ENCODE measurements at places on chromosomes 7 and 10. TPM values are rescaled to one million over a fixed set of nuclear protein-coding genes. Genes with fewer than 3 reads are reported as not detected.

- DNase-seq = no peak
Observed at GRCh38 chr10:4549139-4549653, 276.8 kb upstream of the AKR1E2 start.

The ACTL6B gene
- total RNA-seq = not detected

- no peak for DNase-seq
Observed at GRCh38 chr10:44343843-44344242, 41.1 kb downstream of the CXCL12 start.

GRCh38 chr10:112934193-112934592, 15.9 kb upstream of the TCF7L2 start:
- no peak for DNase-seq

DNA sequence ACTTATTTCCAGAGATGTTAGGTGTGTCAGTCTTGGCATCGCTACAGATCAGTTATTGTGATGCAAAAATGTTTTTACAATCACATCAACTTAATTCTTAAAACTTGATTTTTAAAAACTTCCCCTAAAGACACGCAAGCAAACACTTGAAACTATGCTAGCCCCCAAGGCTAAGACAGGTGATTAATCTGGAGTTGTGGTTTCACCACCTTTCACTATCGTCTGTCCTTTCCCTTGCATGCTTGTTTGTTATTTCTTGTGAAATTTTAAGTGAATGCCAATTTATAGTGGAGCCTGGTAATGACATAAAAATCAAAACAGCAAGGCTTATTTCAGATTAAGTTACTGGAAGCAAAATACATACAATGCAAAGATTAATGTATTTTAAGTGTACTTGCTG, 70.4 kb downstream of the SLC35B4 start:
- DNase-seq = no peak

The SPDYE9 gene
- not detected for total RNA-seq

The CYP2C19 gene
- not detected for total RNA-seq

The KLF14 gene
- total RNA-seq = not detected
